ENCODE measurements at places on chromosomes 1 and 21.

DNA sequence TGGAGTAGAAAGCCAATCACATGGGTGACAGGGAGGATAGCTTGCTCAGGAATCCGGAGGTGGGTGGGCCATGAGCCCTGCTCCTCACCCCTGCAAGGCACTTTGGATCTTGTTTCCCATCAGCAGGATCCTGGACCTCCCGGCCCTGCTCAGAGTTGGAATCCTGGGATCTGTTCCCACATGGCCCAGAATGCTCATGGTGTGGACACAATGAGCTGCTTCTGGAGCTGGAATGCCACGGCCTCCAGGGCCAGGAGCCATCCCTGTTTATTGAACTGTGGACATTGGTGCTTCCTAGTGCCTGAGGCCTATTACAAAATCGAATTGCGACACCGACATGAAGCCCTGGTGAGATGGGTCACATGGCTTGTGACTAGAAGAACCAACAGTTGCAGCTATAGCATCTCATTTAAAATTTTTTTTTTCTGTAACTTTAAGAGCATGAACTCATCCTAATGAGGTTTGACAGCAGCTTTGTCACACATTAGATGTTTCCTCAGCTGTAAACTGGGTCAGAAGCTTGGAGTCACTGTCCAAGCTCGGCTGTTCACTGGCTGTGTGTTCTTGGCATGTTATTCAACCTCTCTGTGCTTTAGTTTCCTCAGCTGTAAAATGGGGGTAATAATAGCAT, 40.4 kb upstream of the GOLT1A start:
- DNase-seq = no peak

DNA sequence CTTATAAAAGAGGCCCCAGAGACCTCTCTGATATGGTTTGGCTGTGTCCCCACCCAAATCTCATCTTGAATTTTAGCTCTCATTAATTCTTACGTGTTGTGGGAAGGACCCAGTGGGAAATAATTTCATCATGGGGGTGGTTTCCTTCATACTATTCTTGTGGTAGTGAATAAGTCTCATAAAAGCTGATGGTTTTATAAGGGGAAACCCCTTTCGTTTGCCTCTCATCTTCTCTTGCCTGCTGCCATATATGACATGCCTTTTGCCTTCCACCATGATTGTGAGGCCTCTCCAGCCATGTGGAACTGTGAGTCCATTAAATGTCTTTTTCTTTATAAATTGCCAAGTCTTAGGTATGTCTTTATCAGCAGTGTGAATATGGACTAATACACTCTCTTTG, 22.5 kb upstream of the NEK7 start:
- no peak for DNase-seq

DNA sequence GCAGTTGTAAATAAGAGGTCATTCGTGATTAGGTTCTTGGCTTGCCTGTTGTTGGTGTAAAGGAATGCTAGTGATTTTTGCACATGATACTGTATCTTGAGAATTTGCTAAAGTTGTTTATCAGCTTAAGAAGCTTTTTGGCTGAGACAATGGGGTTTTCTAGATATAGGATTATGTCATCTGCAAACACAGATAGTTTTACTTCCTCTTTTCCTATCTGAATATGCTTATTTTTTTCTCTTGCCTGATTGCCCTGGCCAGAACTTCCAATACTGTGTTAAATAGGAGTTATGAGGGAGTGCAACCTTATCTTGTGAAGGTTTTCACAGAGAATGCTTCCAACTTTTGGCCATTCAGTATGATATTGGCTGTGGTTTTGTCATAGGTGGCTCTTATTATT, 576.1 kb upstream of the RGS18 start:
- no peak for DNase-seq

DNA sequence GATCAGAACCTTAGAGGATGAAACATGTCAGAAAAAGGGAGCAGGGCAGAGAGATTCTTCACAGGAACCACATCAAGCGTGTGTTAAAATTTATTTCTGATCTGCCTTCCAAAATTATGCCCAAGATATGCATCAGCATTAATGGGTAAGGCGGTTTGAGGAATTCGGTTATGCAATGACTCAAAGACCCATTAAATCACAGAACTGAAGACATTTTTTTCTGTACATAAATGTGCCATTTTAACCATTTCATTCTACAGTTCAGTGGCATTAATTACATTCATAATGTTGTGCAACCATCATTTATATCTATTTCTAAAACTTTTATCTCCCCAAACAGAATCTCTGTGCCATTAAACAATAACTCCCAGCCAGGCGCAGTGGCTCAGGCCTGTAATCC, 43.4 kb downstream of the CNST start:
- no peak for DNase-seq

GRCh38 chr1:192809307-192810252, 741 bp downstream of the RGS2 start:
- DNase-seq = peak; percentile 38
